Stimulated activated CD8-positive, alpha-beta memory T cell treated with anti-CD3 and anti-CD28 coated beads, Interleukin-4, amount 100 ng/mL, for 4 hours (primary cell): ENCODE measurements at places on chromosomes 16 and 17.

- no peak for DNase-seq
Measured at GRCh38 chr16:55443434-55444346, 35.3 kb upstream of the MMP2 start.

- no peak for DNase-seq
Measured at GRCh38 chr17:78789149-78789662, 7.1 kb upstream of the CYTH1 start.

DNA sequence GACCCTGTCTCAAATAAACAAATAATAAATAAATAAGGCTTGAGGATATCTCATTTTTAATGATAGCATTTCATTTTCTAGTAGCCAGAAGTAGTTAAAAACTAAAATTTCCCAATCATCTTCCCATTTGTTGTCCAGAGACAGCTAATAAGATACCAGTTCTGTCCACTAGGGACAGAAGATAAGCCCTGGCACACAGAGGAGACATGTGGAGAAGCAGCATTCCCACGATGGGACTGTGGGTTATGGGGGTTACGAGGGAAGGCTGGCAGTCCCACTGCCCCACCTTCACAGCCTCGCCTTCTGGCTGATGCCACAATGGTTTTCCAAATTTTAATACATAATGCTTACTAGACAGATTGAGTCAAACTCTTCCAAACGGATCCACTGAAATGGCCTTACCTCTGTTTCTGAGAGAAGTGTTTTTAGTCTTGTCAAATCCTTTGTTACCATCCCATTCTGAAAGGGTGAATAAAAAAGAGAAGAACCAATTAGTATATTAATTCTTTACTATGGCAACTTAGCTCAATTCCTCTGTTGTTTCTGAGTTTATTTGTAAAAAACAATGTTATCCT, 44.2 kb downstream of the HELZ start:
- DNase-seq: no peak

DNA sequence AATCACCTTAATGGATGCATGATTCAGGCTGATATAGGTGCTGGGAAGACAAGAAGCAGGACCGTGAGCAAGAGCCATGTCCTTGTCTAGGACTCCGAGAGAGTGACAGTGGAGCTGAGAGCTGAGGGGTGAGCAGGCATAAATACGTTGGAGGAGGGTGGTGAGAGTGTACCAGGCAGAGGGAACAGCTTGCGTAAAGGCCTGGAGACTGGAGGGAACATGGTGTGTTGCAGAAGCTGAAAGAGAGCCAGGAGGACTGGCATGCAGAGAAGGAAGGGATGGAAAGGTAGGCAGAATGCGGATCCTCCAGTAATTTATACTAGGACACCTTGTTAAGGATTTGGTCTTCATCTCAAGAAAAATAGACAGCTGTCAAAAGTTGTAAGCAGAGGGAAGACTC, 653.2 kb downstream of the HS3ST4 start:
- no peak for DNase-seq

- DNase-seq: no peak
Measured at GRCh38 chr16:24854607-24855171, 8.9 kb downstream of the SLC5A11 start.

DNA sequence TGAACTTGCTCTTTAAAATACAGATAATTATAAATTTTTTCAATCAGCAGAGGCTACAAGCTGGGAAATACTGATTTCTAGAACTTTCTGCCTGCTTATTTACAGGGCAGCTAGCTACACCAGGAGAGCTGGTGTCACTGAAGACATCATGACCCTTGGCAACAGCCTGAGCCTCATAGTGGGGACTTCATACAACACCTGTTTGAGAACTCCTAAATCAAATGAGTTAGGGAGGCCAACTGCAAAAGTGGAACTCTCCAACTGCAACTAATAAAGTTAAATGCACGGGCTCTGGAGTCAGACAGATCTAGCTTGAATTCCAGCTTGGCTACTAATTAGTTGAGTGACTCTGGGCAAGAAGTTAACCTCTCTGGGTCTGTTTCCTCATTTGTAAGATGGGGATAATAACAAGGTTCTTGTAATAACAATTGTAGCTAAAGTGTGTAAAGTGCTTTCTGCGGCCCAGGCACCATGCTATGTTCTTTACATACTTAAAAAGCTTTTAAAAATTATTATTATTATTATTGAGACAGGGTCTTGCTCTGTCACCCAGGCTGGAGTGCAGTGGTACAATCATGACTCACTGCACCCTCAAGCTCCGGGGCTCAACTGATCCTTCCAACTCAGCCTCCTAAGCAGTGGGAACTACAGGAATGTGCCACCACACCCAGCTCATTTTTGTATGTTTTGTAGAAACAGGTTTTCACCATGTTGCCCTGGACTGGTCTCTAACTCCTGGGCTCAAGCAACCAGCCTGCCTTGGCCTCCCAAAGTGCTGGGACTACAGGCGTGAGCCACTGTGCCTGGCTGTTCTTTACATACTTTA, 33.4 kb downstream of the VAC14 start:
- DNase-seq: no peak

DNA sequence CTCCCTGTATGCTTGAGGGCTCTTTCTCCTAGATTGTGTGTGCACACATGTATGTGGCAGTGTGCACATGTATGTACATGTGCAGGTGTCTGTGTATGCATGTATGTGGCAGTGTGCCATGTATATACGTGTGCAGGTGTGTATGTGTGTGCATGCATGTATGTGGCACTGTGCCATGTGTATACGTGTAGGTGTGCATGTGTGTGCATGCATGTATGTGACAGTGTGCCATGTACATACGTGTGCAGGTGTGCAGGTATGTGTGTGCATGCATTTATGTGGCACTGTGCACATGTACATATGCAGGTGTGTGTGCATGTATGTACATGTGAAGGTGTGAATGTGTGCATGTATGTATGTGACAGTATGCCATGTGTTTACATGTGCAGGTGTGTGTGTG, 43.9 kb upstream of the BHLHA9 start:
- DNase-seq: no peak

- no peak for DNase-seq
Measured at GRCh38 chr17:76135810-76136188, 5.2 kb downstream of the FOXJ1 start.

DNA sequence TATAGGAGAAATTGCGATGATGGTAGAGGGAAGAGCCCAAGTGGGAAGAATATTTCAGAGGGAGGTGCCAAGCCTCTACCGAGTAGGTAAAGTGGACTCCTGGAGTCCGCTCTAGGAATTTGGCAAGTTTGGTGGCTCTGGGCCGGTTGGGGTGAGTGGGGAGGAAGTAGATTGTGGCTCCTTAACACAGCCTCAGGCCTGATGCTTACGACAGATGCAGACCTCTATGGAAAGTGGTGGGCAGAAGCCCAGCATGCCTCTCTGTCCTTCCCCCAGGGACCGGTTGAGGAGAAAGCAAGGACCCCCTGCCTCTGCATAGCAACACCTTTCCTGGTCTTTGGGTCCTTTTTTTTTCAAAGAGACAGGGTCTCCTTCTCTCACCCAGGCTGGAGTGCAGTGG, 55.9 kb upstream of the SIAH1 start:
- no peak for DNase-seq

GRCh38 chr17:16415031-16415924, at the start of gene TRPV2:
Gene TRPV2, plus strand, starts transcription at chr17:16415571. Its CDS starts 2,098 bp downstream, at chr17:16417669.
- peak; percentile 12 for DNase-seq

DNA sequence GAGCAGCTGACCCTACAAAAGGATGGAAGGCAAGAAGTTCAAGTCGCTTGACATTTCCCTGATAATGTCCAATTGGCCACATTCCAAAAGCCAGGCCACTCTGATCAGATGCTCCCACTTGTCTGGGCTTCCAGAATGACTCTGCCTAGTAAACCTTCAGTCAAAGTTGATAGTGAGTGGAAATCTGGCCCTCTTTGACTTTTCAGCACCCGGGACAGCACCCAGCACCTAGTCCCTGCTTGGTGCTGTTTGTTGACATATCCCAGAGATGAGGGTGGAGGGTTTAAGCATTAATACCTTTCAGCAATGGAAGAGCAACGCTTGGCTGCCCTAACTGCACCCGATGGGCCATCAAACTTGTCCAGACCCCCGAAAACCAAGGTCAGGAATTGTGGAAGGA, 131.3 kb downstream of the AIPL1 start:
- no peak for DNase-seq

DNA sequence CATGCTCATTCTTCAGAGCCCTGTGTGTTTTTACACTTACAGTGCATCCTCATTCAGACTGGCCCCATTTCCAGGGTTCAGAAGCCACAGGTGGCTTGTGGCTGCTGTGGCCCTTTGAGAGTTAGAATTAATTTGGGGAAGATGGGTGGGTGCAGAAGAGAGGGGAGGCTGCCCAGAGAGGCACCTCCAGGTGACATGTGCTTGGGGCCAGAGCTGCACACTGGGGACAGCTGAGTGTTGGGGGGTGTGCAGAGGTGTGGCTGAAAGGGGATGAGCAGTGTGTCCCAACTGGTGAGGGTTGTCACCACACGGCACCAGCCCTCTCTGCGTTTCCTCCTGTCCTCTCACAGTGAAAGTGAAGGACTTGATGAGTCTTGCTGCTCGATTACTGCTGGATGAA, 6.9 kb upstream of the EIF1 start:
- DNase-seq: no peak

GRCh38 chr16:11484691-11485258, 101.9 kb downstream of the LITAF start:
- no peak for DNase-seq

- peak; percentile 91 for DNase-seq
Measured at GRCh38 chr17:40218740-40219593, at the start of gene WIPF2. Gene WIPF2, plus strand, starts transcription at chr17:40219304. Its CDS starts 37,156 bp downstream, at chr17:40256460.

GRCh38 chr17:66971730-66972441, 7.4 kb downstream of the CACNG4 start:
- DNase-seq: no peak

- DNase-seq: no peak
Measured at GRCh38 chr16:89073346-89074071, 20.1 kb upstream of the ACSF3 start.

DNA sequence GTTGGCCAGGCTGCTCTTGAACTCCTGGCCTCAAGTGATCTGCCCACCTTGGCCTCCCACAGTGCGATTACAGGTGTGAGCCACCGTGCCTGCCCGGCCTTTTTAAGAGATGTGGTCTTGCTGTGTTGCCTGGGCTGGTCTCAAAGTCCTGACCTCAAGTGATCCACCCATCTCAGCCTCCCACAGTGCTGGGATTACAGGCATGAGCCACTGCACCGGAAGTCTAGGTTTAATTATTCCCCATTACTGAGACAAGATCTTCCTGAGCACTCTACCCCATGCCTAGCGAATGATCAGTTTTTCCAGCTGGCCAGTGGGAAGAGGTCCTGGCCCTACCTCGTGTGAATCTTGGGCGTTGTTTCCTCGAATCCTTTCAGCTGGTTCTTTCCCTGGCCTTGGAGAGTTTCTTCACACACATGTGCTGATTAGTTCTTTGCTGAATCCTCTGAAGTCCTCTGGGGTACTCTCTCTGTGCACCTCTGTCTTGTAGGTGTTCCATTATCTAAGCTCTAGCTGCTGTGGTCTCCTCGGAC, 18.9 kb downstream of the C16orf54 start:
- no peak for DNase-seq

GRCh38 chr17:57422574-57423164, 166.3 kb downstream of the MSI2 start:
- DNase-seq: no peak

DNA sequence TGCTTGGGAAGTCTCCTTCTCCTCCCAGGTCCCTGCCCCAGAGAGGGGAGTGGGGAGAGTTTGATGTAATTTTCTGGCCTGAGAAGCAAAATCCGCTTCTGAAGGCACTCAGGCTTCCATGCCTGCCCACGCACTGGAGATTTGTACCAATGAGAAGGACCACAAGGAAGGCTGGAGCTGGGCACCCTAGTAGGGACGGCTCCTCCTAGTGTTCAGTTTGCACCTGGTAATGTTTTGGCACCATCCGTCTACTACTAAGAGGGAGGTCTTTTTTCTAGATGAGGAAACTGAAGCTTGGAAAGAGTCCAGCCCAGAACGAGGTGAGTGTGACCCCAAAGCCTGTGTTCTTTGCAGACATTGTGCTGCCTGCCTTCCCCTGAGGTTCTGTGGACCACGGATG, 83.6 kb upstream of the NLRP1 start:
- DNase-seq: no peak

DNA sequence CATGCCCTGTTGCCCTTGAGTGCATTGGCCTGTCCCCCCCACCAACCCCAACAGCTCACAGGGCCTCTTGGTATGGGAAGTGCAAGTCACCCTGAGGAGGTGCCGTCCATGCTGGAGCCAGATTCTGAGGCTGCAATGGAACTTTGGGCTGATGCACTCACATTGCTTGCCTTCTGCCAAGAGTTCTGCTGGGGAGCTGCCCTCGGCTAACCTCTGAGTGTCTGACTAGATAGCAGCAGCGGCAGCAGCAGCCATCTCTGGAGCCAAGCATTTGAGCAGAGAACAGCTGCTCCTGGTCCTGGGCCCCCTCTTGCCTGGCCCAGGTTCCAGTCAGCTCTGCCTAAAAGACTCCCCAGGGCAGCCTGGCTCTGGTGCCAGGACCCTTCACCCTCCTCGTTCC, 61.5 kb downstream of the GNAO1 start:
- DNase-seq: no peak

DNA sequence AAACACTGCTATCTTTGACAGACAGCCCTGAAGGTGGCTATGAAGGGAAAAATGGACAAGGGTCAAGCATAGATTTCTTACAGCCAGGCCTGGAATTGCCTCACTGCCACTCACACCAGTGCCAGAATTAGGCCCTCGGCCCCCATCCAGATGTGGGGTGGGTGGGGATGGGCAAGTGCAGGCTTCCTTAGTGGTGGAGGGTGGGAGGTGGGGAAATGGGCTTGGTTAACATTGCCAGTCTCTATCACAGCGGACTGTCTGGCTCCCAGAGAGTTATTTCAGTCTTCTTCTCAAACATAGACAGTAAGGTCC, 24.9 kb downstream of the B9D1 start:
- no peak for DNase-seq

DNA sequence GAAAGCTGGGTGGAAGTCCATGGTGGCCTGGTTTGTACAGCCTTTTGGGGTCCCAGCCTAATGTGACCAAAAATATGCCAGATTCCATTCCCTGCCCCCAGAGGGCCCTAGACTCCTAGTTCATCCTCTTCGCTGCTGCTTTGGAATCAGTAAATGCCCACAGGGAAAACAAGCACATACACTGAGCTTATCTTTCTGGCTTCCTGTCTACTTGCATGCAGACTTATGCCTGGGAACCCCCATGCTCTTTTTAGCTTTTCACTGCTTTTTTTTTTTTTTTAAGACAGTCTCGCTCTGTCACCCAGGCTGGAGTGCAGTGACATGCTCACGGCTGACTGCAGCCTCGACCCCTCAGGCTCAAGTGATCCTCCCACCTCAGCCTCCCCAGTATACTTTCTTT, 6.2 kb upstream of the CD300LG start:
- DNase-seq: no peak

GRCh38 chr16:11796227-11797165, 562 bp downstream of the ZC3H7A start:
- DNase-seq: peak; percentile 14

- no peak for DNase-seq
Measured at GRCh38 chr17:7293816-7294613, 424 bp downstream of the YBX2 start.
